ENCODE measurements at places on chromosomes 13 and 19. TPM values are rescaled to one million over a fixed set of nuclear protein-coding genes. Genes with fewer than 3 reads are reported as not detected.

GDF15 gene
- total RNA-seq, result 1.7 TPM

PLEKHF1 gene
- total RNA-seq, result 51.6 TPM

COPE gene
- 147 TPM for total RNA-seq

DACT3 gene
- not detected for total RNA-seq

LILRB3 gene
- total RNA-seq, result 40.5 TPM

ZNF98 gene
- 0.22 TPM for total RNA-seq

PLIN5 gene
- total RNA-seq, result 153 TPM

KRTDAP gene
- not detected for total RNA-seq

F2RL3 gene
- total RNA-seq, result 5.9 TPM

MAP4K1 gene
- total RNA-seq, result 4.5 TPM

UPF1 gene
- total RNA-seq, result 39.8 TPM

LIM2 gene
- total RNA-seq, result not detected

ZNF607 gene
- total RNA-seq, result 3.0 TPM

PRODH2 gene
- not detected for total RNA-seq

C1QTNF9B gene
- not detected for total RNA-seq

MEDAG gene
- total RNA-seq, result 168 TPM

ZNF888 gene
- total RNA-seq, result 6.3 TPM

EPSTI1 gene
- 6.4 TPM for total RNA-seq

BAX gene
- total RNA-seq, result 32.0 TPM

TEX101 gene
- not detected for total RNA-seq

SLC7A9 gene
- total RNA-seq, result not detected
